ENCODE measurements at places on chromosomes 2 and 18.

DNA sequence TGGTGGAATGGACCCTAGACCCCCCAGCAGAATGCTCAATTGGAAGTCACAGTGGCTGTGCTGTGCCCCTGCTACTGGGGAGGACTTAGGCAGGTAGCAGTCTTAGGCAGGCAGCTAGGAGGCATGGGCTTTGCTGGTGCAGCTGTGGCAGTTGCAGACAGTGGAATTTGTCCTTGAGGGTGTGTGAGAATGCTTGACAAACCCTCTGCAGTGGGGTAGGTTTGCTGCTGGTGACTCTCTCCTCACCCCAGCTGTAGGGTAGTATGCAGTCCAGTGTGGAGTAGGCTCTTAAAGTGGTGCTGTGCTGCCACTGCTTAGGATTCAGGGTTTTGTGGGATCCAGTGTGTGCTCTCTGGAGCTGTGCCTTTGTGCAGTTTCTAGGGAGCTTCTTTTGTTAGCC, 61.3 kb downstream of the NUP35 start:
- no peak for DNase-seq

GRCh38 chr2:34093790-34094189, 494.7 kb upstream of the FAM98A start:
- no peak for DNase-seq

DNA sequence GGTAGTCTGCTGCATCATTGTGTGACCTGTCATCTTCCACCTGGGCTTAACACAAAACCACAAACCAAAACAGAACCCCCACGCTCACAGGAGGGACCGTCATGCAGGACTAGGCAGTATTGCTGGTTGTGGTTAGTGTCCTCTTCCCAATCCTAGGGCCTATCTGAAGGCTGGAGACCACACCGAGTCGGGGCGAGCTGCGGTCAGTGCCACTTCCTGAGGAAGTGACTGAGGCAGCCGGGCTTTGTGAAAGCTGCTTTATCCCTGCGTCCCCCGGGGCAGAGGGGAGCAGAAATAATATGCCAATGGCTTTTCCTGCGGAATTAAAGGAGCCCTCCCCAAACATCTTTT, 22.9 kb downstream of the ZNF532 start:
- DNase-seq, result peak; percentile 70

GRCh38 chr2:117693154-117693553, 121.3 kb upstream of the DDX18 start:
- DNase-seq, result no peak

DNA sequence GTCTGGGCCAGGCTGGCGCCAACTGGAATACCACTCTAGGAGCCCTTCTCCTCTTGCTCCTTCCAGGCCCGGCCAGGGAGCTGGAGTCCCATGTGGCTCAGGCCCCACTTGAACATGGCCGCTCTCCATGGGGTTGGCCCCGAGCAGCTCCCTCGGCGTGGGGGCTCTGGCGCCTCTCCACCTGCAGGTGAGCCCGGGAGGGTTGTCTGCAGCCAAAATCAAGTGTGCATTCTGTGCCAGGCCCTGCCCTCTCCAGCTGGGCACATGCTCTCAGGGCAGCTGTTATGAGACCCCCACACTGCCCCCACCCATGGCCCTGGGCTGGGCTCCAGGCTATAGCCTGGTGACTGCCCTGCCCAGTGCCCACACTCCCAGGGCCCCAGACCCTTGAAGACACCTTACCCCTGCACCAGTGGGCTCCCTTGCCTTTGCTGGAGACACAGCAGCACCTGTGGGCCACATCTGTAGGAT, 45.8 kb upstream of the HS6ST1 start:
- no peak for DNase-seq

GRCh38 chr2:168687314-168687713, 115.1 kb upstream of the NOSTRIN start:
- peak; percentile 45 for DNase-seq

DNA sequence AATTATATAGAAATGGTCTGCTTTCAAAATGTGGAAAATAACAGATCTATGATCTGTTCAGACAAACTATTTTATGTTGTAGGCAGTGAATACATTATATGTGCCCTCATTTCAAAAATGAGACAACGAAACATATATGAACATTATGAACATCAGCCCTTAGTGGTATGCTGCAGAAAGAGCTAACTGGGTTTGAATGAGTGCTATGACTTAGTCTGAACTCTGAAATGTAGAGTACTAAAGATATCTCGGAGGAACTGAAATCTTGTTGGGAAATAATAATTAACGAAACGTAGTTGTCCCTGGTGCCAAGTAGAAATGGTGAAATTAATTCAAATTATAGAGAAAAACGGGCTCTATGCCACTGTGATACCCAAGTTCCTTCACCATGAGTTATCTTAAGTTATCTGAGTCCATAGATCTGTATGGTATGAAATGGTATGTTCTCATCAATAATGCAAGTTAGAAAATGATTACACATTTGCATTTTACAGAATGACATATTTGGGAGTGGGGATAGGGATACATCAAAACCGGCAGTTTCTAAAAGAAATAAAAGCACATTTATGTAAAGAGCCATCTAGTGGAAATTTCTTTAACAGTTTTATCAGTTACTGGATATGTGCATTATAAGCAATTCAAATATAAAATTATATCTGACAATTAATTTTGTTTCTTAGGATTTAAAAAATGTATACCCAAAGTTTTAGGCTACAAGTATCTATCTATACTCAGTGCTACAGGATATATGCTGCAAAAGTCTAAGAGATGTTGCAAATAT, 26.7 kb downstream of the STARD6 start:
- DNase-seq, result peak; percentile 19

- DNase-seq, result peak; percentile 20
Observed at GRCh38 chr2:19346983-19347618, 11.3 kb downstream of the OSR1 start.

DNA sequence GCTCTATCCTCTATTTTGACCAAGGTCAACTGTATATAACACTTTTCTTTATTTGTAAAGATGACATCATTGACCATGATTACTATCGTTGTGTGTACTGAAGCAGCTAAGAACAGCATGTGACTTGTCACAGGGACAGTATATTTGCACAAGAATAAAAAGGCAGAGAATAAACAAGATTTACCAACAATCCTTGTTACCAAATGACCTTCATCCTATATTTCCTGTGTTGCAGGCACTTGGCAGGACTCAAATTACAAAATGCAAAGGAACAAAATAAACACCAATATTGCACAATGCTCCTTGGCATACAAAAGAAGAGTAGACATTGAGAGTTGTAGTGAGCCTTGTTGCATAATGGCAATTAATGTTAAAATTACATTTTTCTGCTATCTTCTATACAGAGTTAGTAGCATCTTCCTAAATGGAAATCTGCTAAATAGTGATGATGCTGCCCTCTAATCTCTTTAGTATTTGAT, 61.8 kb downstream of the RFTN2 start:
- no peak for DNase-seq

GRCh38 chr18:11369556-11369955, 220.2 kb upstream of the PIEZO2 start:
- DNase-seq, result peak; percentile 38

DNA sequence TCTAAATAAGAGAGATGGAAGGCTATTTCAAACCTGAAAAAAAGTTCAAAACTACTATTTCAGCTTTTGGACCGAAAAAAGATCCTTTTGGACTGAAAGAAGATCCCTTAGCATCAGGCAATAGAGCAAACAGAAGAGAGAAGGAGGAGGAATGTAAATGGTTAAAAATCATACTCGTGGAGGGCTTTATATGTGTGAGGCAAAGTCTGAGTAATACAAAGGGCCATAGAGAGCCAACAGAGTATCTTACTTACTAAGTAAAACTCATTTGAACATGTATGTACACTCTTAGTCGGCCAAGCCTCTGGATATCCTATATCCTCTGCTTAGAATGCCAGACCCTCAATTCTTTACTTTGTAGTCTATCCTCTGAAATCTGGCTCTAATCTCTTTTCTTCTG, 55.7 kb downstream of the ITSN2 start:
- no peak for DNase-seq

- DNase-seq, result no peak
Observed at GRCh38 chr2:40155728-40156127, 296.2 kb downstream of the SLC8A1 start.

DNA sequence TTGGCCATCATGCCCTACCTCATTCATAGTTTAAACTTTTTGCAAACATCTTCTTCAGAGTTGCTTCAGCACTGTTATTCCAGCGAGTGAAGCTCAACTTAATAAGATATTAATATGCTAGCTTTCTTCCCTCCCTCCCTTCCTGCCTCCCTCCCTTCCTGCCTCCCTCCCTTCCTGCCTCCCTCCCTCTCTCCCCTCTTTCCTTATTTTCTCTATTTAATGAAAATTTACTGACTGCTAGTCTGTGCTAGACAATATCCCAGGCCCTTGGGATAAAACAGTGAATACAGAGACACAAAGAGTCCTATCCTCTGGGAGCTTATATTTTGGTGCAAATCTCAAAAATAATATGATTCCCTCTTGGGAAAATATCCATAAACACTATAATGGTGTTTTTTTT, 42.9 kb downstream of the DOCK10 start:
- no peak for DNase-seq

DNA sequence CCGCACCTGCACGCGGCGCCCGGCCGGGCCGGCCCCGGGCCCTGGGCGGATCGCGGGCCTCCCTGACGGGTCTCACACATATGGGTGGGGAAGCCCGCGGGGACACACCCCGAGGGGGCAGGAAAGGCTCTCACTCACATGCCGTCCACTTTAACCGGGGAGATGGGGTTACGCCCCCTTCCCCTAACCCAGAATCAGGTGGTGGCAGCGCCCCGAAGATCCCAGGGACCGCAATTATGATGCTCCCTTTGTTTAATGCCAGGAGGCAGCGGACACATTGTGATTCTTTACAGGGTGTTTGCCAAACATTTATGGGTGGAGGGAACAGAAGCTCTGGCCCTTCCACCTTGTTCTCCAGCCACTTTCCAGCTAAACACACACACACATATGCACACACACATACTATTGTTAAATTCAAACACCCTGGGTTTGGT, 424 bp upstream of the ANKRD44 start:
- no peak for DNase-seq

DNA sequence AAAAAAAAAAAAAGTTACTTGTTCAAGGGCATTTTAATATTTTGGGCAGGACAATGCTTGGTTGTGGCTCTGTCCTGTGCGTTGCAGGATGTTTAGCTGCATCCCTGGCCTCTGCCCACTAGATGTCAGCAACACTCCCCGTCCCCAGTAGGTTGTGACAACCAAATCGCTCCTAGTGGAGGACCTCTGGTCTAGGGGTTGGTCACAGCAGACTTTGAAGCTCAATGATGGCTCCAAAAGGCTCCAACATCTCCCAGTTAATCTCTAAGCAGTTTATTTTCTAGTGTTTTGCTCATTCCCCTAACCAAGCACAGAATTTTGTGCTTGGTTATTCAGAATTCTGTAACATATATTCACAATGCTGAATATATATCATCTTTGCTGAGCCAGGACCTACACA, 67.0 kb downstream of the CHRNA1 start:
- DNase-seq, result peak; percentile 93

DNA sequence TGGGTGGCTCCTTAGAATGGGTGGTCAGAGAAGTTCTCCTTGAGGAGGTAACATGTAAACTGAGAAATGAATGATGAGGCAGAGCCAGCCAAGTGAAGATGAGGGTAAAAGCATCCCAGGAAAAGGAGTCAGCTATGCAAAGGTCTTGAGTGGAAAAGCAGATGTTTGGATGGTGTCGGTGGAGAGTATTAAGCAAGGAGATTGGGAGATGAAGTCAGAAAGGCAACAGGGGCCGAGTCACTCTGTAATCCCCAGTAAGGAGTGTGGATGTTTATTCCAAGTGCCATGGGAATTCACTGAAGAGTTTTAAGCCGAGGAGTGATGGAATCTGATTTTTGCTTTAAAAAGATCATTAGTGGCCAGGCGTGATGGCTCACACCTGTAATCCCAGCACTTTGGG, 3.4 kb upstream of the STAMBP start:
- no peak for DNase-seq

DNA sequence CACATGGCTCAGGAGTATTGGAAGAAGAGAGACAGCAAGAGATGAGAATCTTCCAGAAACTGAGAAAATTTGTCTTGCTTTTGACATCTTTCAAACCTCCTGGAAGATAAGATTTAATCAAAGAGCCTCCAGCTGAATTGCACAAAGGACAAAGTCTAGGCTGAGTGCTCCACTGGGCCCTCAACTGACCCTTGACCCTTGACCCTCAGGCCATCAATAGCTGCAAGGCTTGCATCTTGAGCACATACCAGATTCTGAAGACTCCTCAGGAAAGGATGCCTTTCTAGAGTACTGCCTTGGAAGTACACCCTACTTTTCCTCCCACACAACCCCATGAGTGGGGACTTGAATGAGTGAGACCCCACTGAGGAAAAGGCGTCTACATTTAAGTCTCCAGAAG, 1125.5 kb downstream of the BCL11A start:
- DNase-seq, result no peak

GRCh38 chr2:188786368-188786841, 187.8 kb upstream of the COL3A1 start:
- DNase-seq, result no peak

DNA sequence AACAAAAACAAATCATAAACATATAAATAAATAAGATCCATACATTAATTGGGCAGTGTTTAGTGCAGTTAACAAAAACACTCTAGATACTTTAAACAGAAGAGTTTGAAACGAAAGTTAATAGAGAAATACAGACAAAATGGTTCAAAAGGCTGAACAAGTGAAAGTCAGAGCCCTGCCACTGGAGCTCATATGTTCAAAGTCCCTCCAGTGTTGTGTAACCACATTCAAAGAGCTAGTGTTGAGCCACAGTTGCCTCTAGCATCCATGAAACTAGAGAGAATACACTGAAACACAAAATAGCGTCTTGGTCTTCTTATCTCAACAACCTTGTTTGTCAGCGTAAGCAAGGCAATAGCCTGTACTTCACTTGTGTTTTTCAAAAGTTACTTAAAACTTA, 1309.8 kb upstream of the NRXN1 start:
- DNase-seq, result no peak

DNA sequence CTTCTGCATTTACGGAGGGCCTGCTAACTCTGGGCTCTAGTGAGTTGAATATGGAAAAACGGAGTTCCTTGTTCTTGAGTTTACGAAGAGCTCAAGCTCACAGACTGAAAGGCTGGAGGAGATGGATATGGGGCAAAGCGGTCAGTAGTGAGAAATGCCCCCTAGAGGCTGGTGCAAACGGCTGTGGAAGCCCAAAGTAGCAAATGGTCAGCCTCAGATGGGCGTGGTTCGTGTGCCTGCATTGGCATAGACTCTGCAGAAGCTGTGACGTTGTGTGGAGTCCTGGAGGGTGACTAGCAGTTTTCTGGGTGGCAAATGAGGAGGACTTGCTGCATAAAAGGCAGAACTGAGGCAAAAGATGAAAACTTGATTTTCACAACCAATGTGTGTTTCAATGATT, 93.6 kb upstream of the TWIST2 start:
- DNase-seq, result no peak

GRCh38 chr18:65288908-65289307, 461.9 kb upstream of the CDH7 start:
- peak; percentile 25 for DNase-seq
